Stimulated activated CD4-positive, alpha-beta T cell treated with anti-CD3 and anti-CD28 coated beads, Interleukin-4, amount 100 ng/mL, for 48 hours (primary cell): ENCODE measurements at places on chromosomes 16 and 17.
A peak's percentile ranks its signal among the peaks of the same experiment; 100 is the strongest.

DNA sequence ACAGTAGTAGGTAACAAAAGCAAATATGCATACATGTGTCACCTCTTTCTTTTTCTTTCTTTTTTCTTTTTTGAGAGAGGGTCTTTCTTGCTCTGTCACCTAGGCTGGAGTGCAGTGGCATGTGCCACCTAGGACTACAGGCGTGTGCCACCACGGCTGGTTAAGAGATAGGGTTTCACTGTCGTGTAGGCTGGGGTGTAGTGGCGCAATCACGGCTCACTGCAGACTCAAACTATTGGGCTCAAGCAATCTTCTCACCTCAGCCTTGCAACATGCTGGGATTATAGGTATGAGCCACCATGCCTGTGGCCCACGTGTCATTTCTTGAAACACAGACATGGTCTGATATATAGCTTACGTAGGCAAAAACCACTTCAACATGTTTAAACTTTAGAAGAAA lies 397.7 kb upstream of the PMFBP1 start:
- DNase-seq, result no peak

DNA sequence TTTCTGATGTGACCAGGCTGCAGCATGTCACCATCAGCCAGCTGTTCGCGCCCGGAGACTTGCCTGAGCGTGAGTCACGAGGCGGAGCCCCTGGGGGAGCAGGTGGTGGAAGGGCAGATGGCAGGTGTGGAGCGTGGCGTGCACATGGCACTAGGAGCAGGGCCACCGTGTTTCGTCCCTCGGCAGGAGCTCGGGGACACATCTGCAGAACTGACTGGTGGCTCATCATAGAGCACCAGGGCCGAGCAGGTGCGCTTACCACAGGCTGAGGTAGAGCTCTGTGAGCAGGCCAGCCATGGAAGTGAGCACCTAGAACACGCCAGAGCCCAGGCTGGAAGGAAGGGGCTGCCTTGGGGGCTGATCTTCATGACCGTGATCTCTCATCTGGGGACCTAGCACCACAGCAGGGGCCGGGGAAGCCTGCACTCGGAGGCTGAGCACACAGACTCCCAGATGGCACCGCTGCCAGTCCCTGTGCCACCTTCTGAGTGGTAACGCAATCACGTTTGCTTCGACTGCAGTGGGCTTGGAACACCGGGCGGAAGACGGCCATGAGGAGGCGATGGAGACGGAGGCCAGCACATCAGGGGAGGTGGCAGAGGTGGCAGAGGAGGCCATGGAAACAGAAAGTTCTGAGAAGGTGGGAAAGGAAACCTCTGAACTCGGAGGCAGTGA lies 61.8 kb upstream of the ENDOV start:
- DNase-seq, result no peak

DNA sequence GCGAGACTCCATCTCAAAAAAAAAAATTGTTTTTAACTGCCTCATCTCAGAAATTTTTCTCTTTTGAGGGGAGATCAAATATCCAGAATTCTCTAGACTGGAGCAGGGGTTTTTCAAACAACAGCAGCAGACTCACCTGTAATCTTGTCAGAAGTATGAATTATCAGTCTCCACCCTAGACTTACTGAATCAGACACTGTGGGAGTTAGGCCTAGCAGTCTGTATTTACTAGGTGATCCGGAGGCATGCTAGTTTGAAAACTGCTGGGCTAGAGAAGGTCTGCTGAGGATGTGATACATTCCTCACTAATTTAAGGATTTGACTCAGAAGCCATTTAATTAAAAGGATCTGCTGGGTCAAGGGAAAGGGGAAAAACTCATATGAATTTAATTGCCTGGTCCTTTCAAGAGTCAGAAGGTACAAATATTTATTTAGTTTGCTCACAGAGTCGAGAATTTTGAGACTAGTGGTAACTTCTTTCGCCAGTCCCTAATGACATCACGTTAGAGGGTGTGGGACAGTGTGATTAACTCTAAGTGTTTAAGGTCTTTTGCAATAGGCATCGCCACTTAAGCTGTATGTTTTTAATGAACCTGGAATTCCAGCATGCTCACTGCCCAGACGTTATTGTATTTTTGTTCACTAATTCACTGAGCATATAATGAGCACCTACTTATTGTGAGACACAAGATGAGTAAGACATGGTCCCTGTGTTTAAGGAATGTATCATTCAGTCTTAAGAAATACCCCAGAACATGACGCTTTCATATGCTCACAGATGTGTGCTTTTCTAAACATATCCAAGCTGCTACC lies 14.2 kb downstream of the ATP6V0A1 start:
- DNase-seq, result no peak

DNA sequence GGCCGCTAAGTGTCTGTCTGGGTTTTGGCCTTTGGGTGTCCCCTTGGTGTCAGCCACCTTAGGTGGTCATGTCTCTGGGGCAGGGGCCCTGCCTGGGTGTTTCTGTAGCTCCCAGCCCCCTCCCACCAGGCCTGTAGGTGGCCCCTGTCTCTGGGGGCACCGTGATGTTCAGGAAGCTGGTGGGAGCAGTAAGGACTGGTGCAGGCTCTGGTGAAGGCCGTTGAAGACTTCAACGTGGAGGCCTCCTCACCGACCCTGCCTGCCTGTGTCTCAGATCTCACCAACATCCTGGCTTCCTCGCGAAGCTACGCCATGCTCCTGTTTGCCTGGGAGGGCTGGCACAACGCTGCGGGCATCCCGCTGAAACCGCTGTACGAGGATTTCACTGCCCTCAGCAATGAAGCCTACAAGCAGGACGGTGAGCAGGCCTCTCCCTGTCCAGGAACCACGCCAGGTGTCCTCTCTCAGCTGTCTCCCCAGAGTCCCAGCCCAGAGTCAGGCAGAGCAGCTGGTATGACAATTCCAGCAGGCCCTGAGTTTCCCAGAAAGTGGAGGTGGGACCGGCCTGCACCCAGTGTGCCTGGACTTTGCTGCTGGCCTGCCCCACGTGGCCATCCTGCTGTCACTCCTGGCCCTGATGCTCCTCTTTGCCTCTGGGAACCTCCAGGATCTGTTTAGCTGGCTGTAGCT lies 2.8 kb downstream of the ACE start:
- no peak for DNase-seq

DNA sequence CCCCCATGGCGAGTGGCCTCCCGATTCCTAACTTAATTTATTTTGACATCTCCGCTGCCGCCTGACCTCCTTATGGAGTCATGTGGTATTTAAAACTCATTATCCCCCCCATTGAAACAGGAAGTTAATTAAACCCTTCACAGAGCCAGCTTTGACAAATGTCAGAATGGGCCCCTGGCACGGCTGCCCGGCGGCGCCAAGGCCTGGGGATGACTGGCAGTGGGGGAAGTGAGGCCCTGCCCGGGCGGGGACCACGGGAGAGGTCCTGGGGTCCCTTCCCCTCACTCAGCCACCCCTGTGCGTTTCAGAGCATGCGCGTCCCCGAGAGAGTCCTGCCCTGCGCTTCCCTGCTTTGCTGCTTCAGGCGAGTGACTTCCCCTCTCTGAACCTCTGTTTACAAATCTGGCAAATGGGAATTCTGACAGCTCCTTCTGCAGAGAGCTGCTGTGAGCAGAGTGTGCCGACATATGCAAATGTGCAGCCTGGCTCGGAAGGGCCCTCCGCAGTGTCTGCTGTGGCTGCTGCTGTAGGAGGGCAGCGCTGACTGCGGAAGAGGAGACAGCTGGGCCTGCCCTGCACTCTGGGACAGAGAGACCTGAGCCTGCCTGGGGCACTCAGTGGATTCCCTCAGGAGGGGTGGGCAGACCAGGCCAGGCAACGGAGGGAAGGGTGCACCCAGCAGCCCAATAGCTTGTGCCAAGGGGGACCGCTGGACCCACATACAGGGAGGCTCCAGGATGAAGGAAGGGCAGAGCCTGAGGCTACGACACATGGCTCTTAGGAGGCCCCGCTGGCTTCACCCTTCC lies 4.4 kb upstream of the ZFPM1 start:
- no peak for DNase-seq

DNA sequence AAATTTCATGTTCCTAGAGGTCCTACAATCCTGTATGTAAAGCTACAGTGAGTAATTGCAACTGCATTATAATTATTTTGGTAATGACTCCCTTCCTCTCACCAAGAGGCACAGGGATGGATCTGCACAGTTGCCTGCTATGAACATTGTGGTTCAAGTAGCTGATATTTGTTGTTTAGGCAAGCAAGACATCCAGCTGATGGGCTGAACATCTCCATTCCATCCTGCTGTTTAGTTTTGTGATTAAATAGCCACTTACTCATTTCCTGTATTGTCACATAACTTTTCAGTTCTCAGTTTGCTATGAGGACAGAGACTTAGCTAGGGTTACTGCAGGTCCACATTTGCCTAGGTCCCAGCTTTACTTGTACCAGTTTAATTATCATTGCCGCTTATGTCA lies 181.2 kb upstream of the TBX2 start:
- DNase-seq, result no peak

GRCh38 chr17:6558932-6559752 lies 2.8 kb upstream of the PITPNM3 start:
- no peak for DNase-seq

DNA sequence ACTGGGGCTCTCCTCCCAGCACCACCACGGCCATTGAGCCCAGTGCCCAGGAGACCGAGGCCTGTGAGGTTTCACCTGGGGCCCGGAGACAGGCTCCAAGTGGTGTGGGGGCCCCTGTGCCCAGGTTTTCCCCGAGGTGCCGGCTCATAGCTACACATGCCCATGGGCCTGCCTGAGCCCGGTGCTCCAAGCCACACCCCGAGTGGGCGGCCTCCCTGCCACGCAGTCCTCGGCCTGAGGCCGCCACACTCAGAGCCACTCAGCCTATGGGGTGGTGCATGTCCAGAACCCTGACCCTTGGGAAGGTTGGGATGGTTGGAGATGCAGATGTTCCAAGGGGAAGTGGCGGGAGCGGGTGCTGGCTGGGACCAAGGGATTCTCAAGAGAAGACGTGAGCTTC lies 24.1 kb downstream of the JPH3 start:
- DNase-seq, result no peak

DNA sequence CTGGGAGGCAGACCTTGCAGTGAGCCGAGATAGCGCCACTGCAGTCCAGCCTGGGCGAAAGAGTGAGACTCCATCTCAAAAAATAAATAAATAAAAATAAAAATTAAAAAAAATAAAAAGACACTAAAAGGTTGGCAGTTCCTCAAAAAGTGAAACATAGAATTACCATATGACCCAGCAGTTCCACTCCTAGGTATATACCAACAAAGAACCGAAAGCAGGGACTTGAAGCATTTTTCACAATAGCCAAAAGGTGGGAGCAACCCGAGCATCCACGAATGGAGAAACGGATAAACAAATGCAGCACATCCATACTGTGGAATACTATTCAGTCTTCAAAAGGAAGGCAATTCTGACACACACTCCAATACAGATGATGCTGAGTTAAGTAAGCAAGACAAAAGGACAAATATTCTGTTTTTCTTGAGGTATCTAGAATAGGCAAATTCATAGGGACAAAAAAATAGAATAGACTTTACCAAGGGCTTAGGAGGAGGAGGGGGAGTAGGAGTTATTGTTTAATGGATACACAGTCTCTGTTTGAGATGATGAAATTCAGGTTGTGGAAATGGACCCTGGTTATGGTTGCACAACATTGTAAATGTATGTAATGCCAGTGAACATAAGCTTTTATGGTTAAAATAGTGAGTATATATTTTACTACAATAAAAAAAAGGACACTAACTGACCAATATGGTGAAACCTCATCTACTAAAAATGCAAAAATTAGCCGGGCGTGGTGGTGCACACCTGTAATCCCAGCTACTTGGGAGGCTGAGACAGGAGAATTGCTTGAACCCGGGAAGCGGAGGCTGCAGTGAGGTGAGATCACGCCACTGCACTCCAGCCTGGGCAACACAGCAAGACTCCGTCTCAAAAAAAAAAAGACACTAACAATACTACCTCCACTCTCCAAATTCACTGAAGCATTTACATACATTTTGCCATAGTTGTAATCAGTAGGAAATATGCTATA lies 27.0 kb upstream of the SLC35B1 start:
- DNase-seq, result no peak

GRCh38 chr17:78924481-78925151 lies 571 bp downstream of the TIMP2 start:
- DNase-seq, result no peak

GRCh38 chr17:65522751-65523404 lies 38.6 kb downstream of the AXIN2 start:
- DNase-seq, result no peak

- peak; percentile 73 for DNase-seq
These were observed 174.8 kb downstream of the PRKCB start for GRCh38 chr16:24010440-24011089.

- DNase-seq, result no peak
These were observed 14.7 kb upstream of the CDH1 start for GRCh38 chr16:68722119-68723024.

- DNase-seq, result no peak
These were observed 73.9 kb downstream of the STH start for GRCh38 chr17:46072998-46073397.

DNA sequence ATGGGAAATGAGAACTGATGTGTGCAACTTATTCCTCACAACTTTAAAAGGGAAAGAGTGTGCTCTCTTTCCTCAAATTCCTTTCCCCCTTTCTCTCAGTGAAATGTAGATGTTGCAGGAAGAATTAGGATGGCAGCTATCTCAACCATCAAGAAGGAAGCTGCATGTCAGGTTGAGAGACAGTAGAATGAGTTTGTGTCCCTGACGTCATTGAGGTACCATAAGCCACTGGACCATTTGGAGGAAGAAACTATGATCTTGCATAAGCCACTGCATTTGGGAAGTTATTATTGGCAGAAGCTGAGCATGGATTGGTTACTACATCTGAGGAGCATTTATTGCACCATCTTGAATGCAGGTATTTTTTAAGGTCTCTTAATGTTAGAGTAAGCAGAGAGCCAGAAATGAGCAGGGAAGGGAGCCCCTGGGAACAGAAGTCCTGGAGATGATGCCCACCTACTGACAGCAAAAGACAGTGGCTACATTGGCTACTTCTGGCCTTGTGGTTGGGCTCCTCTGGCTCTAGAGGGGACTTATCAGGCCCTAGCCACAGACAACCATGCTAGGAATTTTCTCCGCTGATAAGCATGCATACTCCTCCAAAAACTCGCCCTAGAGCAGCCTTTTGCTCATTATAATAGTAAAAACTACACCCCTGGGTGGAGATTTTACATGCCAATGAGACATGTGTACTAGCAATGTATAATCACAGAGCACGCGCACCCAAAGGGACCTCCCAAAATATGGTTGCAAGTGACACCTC lies 249.0 kb upstream of the SALL1 start:
- no peak for DNase-seq

- peak; percentile 23 for DNase-seq
These were observed 94.2 kb downstream of the NTN1 start for GRCh38 chr17:9115214-9116191.

DNA sequence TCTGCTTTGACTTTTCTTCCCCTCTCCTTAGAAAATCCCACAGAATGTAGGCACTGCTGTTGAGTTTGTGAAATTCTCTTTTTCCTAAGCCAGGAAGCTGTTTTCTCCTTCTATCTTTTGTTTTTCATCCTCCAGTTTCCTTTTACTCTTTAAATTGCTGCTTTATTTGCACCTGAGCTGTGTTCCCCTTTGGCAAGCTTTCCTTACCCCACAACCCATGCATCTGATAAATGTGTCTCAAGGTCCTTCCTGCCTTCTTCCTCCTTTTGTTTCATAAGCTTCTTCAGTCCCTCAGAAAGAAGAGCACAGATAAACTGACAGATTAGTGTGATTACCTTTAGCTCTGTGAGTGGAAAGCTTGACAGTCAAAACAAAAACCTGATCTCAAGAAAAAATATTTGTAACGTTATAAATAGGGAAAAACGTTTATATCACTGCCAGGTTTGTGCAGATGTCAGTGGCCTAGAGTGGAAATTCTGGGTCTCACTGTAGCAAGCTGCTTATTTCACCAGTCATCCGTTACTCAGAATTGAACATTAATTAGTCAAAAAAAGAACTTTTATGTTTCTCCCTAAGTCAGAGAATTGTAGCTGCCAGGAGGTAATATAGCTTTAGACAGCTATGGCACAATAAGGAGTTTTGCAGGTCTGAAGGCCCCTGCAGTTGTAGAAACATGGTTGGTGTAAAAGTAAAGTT lies 23.6 kb downstream of the GSDMB start:
- DNase-seq, result no peak
